ENCODE measurements at places on chromosomes 13 and 19.

DNA sequence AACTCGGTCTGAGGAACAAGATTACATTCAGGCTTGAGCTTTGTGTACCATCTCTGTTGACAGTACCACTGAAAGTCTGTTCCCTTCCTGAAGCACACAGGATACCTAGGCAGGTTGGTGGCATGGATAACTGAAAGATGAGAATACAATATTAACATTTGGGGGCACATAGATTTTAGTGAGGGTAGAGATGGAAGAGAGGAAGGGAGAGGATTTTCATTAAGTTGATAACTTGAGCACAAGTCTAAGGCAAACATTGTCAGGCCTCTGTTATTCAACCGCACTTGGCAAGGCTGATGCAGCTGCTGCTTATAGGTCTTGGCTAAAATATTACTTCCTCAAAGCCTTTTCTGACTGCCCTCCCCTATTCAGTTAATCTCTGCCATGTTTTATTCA, 10.9 kb downstream of the MIR17HG start:
- H3K27me3 ChIP-seq = no peaks in the 10 kb centered on the region
- H3K4me3 ChIP-seq = no peak overlapping the region
- H3K4me1 ChIP-seq = peaks cover 7% of the 10 kb centered on the region
- H3K36me3 ChIP-seq = peaks cover 23% of the 10 kb centered on the region
- no peak for DNase-seq
- peak overlapping the region; percentile 69 for H3K27ac ChIP-seq

- no peak for DNase-seq
- no peaks in the 10 kb centered on the region for H3K27me3 ChIP-seq
- H3K4me1 ChIP-seq = peaks cover 32% of the 10 kb centered on the region
- H3K27ac ChIP-seq = no peak overlapping the region
- no peak overlapping the region for H3K4me3 ChIP-seq
Measured at GRCh38 chr13:112959701-112960542, 9.1 kb upstream of the MCF2L start.

GRCh38 chr19:54366811-54367210, 2.1 kb upstream of the LAIR1 start:
- no peak overlapping the region for H3K27ac ChIP-seq
- no peak for DNase-seq
- H3K4me3 ChIP-seq = no peak overlapping the region
- no peaks in the 10 kb centered on the region for H3K4me1 ChIP-seq

DNA sequence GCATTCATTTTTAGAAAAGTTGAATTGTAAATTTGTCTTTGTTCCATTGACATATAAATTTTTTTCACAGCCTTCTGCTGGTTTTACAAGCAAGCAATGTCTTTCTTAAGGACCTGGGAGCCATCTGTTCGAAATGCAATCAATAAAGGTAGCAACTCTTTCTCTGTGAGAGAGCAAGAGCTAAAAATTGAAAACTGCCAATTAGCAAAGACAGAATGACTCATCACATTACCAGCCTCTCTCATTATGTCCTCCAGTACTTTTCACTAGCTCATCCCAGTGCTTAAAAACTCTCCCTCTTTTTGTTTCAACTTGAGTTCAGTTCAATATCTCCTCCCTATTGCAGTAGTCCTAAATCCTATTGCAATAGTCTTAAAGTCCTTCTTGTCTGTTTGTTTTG, 760.7 kb upstream of the SLITRK6 start:
- no peaks in the 10 kb centered on the region for H3K36me3 ChIP-seq
- no peak for DNase-seq
- H3K4me3 ChIP-seq = no peak overlapping the region
- peak overlapping the region; percentile 1 for H3K27ac ChIP-seq
- H3K4me1 ChIP-seq = peaks cover 3% of the 10 kb centered on the region

DNA sequence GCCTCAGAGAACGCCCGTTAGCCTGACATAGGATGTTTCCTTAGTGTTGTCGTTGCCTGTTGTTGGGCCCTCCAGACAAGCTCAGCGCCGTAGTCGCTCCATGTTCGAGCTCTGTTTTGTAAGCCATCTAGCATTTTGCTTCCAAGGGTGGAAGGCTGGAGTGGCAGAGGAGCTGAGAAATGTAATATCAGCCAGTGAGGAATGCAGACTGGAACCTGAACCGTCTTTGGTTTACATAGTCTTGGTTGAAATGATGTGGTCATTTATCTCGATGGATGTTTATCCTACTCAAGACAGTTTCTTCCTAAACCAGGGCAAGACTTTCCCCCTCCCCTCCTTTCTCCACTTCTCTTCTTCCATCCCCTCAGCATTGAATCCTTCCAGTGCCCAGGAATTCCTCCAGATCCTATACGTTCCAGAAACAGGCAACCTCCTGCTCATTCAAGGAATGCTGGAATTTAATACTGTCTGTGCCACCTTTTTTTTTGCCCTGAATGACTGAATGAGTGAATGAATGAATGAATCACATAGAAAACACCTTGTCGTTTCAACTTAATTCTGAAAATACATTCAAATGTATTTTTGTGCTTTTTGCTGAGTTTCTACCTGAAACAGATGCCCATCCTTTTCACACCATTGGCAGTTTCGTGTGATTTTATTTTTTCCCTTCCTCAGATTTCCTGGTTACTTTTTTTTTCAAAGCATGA, 109.5 kb upstream of the MBNL2 start:
- peaks cover 14% of the 10 kb centered on the region for H3K27me3 ChIP-seq
- no peaks in the 10 kb centered on the region for H3K36me3 ChIP-seq
- DNase-seq = no peak
- peaks cover 21% of the 10 kb centered on the region for H3K4me1 ChIP-seq
- no peak overlapping the region for H3K4me3 ChIP-seq
- no peak overlapping the region for H3K27ac ChIP-seq

DNA sequence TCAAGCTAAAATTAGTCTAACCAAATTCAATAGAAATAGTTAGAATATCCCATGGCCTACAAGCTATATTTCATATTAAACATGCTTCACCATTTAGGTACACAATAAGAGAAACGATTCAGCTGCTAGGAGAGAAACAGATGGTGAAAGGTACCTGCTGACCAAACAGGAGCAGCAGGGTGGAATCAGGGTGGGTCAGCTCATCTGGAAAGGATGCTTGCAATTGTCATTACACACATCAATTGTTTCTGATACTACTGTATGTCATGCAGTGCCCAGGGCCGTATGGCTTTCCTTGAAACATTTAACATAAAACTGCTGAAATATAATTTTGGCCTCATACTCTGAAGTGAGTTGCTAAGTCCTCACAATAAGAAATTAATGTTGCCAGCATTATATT, 776.0 kb downstream of the DACH1 start:
- H3K4me3 ChIP-seq = no peak overlapping the region
- H3K27ac ChIP-seq = no peak overlapping the region
- no peak for DNase-seq

GRCh38 chr13:67296511-67296910, 66.4 kb upstream of the PCDH9 start:
- H3K4me3 ChIP-seq = no peak overlapping the region
- no peaks in the 10 kb centered on the region for H3K36me3 ChIP-seq
- H3K4me1 ChIP-seq = no peaks in the 10 kb centered on the region
- H3K27ac ChIP-seq = no peak overlapping the region

DNA sequence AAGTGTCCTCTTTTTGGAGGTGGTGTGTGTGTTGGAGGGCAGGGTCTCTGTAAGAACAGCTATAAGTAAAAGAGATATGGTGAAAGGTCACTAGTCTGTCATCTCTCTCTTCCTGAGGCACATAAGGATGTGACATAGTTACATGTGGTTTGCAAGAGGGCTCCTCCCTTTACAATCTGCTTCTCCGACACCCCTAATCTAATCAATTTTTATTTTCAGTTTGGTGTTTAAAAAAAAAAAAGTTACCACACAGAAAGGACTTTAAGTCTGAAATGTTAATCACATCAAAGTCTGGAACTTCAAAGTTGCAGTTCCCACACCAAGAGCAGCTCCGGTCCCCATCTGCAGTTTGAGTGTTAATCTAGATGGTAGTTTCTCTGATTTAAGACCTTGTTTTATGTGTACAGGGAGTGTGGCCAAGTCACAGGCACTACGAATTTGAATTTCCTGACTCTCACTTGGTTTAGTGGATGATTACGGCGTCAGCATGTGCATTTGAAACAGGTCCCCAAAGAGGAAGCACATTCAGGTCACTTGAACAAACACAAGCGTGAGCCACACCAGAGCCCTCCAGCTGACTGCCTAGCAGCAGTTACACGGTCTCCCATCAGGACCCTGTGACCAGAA, 53.1 kb downstream of the FOXO1 start:
- H3K4me3 ChIP-seq = no peak overlapping the region
- no peaks in the 10 kb centered on the region for H3K4me1 ChIP-seq
- H3K27me3 ChIP-seq = no peaks in the 10 kb centered on the region
- H3K36me3 ChIP-seq = no peaks in the 10 kb centered on the region
- no peak for DNase-seq

DNA sequence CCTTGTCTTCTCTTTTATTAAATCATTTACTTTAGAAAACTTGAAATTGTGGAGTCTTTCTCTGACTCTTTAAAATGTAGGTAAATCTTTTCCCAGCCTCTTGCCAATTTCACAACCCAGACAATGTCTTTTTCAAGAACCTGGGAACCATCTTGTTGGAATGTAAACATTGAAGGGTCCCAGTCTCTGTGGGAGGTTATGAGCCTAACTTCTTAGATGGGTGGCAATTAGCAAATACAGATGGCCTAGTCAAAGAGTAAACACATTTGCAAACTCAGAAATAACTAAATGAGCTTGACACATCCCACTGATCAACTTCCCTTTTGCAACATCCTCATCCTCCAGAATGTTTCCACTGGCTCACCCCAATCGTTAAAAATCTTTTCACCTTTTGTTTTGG, 721.0 kb downstream of the PCDH9 start:
- no peaks in the 10 kb centered on the region for H3K27me3 ChIP-seq
- no peaks in the 10 kb centered on the region for H3K36me3 ChIP-seq
- peaks cover 3% of the 10 kb centered on the region for H3K4me1 ChIP-seq
- no peak for DNase-seq
- H3K4me3 ChIP-seq = no peak overlapping the region

GRCh38 chr19:34539396-34539795, 57.8 kb downstream of the WTIP start:
- H3K27ac ChIP-seq = no peak overlapping the region
- no peak for DNase-seq
- H3K27me3 ChIP-seq = peaks cover 31% of the 10 kb centered on the region

DNA sequence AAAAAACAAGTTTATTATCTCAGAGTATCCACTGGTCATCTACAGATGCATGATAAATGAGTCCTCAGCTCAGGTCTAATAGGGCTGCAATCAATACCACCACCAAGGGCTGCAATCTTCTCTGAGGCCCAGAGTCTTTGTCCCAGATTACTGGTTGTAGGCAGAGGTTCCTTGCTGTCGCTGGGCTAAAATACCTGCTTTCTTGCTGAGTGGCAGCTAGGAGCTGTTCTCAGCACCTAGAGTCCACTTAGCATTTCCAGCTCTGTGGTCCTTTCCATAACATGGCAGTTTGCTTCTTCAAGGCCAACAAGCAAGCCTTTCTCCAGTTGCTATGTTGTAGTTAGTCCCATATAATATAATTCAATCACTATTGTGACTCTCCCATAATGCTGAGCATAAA, 351.3 kb downstream of the SLITRK1 start:
- H3K27me3 ChIP-seq = no peaks in the 10 kb centered on the region
- H3K4me1 ChIP-seq = no peaks in the 10 kb centered on the region
- H3K4me3 ChIP-seq = no peak overlapping the region
- no peak overlapping the region for H3K27ac ChIP-seq
- DNase-seq = peak; percentile 31

DNA sequence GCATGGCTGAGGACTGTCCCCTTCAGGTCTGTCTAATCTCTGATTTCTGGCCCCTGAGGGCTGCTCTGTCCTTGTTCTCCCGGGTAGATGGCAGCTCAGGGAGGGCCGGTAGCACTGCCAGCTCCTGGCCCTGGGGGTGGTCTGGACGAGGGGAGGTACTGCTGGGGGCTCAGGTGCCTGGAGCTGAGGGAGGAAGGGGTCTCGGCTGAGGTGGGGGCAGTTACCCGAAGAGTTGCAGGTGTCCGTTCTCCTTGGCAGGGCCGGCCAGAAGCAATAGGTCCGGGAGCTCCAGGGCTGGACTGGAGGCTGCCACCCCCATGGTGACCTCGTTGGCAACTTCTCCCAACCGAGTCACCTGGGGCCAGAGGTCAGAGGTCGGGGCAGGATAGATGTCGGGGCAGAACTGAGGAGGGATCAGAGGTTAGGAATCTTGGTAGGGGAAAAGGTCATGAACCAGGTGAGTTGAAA, 1.2 kb upstream of the EMC10 start:
- H3K27me3 ChIP-seq = no peaks in the 10 kb centered on the region
- peaks cover 4% of the 10 kb centered on the region for H3K4me1 ChIP-seq
- DNase-seq = no peak
- no peak overlapping the region for H3K27ac ChIP-seq

DNA sequence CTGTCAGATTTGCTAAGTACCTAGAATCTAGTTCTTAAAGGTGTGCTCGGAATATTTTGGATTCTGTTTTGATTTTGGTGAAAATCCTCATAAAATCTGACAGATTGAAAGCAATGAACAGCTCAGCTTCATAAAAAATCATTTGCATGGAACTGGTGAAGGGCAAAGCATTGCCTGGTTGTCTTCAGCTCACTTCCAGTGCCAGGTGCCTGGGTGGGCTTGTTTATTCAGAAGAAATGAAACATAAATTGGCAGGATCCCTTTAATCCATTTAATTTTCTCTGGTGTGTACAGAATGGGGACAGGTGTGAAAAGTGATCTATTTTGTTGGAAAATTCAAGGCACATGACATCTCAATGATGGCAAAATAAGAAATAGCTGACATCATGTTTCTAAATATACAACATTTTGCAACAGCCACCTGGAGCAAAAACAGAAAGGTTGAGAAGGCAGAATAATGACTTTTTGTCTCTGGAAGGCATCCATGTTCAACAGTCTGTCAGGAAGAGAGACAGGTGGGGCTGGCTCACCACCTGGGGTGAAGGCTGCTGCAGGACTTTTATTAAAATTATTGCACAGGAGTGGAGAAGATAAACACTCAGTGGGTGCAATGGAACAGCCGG, 52.2 kb downstream of the RFC3 start:
- no peaks in the 10 kb centered on the region for H3K27me3 ChIP-seq
- H3K36me3 ChIP-seq = no peaks in the 10 kb centered on the region
- no peak overlapping the region for H3K27ac ChIP-seq
- H3K4me1 ChIP-seq = no peaks in the 10 kb centered on the region
- no peak for DNase-seq

- peaks cover 18% of the 10 kb centered on the region for H3K4me1 ChIP-seq
- H3K36me3 ChIP-seq = no peaks in the 10 kb centered on the region
- DNase-seq = peak; percentile 54
- no peaks in the 10 kb centered on the region for H3K27me3 ChIP-seq
- no peak overlapping the region for H3K27ac ChIP-seq
- H3K4me3 ChIP-seq = no peak overlapping the region
Measured at GRCh38 chr13:79749984-79750551, 269.1 kb downstream of the NDFIP2 start.

GRCh38 chr19:29587518-29587986, 18.5 kb upstream of the POP4 start:
- H3K4me3 ChIP-seq = no peak overlapping the region
- no peak for DNase-seq
- no peaks in the 10 kb centered on the region for H3K36me3 ChIP-seq
- H3K27ac ChIP-seq = no peak overlapping the region
- no peaks in the 10 kb centered on the region for H3K4me1 ChIP-seq
- peaks cover 60% of the 10 kb centered on the region for H3K27me3 ChIP-seq
